Activated CD4-positive, CD25-positive, alpha-beta regulatory T cell treated with anti-CD3 and anti-CD28 coated beads, Interleukin-2, amount 50 U/mL, for 24 hours (primary cell): ENCODE measurements at places on chromosomes 6 and 20.

DNA sequence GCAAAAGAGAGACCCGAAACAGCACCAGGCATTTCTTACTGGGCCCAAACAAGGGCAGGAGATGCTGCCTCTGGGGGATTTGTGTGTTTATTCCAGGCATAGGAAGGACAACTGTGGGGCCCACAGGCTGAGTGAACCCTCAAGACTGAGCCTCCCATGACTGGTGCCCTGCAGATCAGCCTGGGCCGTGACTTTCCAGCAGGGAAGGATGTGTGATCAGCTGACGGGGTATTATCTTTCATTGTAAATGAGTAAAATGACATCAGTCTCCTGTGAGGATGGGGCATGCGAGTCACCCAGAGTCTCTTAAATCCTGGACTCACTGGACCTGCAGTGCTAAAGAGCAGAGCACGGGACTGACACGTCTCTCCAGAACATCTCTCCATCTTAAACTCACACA, 3.9 kb upstream of the TEAD3 start:
- no peak for ATAC-seq

- no peak for ATAC-seq
Measured at GRCh38 chr6:68639826-68640490, 4.9 kb downstream of the ADGRB3 start.

DNA sequence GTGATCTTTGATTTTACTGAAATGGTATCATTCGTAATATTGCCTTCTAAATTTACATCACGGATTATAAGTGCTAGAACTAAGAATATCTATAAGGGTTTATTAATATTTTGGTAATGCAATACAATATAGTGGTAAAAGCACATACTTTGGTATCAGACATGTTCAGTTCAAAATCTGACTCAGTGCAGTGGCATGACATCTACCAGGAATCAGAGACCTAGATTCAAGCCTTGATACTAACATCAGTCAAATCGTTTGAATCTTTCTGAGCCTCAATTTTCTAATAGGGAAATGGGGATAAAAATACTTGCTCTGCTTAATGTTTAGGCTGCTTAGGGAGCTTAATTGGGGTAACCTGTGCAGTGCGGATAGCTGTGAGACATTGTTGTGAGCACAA, 488.0 kb downstream of the BCKDHB start:
- no peak for ATAC-seq

GRCh38 chr20:58705208-58705926, 12.8 kb downstream of the NPEPL1 start:
- no peak for ATAC-seq

DNA sequence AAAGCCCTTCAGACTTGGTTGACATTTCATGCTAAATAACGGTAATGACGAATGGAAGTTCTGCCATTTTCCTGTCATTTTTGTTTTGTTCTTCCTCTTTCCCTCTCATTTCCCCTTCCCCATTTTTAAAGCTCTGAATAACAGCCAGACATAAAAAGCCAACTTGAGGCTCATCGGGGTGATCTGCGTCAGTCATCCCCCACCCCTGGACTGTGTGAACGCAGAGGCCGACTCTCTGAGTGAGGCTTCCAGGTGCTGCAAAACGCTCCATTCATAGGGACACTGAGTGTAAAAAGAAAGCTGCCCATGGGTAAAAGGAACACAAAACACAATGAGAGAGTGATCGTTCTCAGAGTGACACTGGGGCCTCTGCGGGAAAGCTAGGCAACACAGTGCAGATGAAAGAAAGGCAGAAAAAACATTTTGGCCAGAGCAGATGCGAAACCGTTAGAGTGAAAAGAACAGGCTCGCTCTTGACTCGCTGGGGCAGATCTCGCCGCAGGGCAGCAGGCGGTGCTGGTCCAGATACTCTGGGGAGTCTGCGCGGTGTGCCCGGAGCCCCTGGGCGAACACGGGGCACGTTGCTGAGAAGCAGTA, 684.8 kb downstream of the QKI start:
- ATAC-seq: no peak

DNA sequence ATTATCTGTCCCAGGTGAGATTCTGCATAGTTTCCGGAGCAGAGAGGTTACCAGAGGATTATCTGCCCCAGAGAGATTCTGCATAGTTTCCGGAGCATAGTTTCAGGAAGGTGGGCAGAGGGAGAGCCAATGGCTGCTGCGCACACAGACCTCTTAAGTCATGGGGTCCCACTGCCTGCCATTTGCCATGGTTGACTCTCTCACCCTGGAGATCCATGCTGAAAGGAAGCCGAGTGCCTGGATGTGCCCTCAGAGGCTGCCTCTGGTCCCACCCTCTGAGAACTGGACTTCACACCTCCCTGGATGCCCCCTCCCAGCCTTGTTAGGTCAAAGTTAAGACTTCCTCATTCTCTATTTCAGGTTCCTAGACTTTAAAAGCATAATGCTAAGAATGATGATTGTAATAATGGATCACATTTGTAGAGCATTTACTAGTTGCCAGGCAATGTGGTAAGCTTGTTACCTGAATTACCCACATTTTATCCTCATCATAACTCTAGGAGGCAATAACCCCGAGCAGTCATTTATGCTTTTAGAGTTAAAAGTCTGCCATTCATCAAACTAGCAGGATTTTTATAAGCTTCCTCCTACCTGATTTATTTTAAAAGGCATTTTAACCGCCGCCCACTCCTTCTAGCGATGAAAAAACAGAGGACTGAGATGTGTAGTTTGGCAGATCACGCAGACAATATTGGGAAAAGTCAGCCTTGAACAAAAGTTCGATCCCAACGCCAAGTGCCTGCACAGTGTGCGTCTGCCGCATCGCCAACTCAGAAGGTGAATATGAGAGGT, 11.9 kb downstream of the SERPINB9 start:
- ATAC-seq: no peak

DNA sequence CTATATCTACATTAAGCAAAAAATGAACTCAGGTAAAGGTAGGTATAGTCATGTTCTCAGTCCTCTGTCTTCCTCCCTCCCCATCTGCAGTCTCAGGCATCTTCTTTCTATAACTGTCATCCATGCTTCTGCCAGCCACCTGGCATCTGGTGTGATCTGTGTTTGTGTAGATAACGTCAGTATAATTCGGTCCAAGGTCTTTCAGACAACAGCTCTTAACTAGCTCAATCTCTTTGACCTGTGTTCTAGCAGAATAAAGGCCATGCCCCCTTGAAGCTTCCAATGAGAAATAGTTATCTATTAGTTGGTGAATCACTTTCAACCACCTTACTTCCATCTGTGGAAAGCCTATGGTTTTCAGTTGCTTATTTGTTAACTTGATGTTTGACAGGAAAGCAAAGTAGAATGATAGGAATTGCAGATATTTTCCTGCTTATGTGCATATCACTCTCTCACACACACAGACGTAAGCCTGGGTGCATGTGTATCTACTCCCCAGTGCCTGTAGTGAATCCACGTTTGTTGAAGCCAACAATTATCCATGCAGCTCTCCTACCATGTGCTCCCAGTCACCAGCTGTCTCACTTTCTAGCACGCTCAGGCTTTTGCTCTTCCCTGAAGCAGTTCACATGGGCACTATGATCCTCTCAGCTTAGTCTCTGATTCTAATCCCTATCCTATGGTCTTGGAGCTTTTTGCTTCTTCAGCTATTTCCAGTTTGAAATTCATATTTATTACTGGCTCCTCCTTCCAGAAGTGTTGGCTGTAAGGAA, 433.7 kb upstream of the MANEA start:
- no peak for ATAC-seq

- peak; percentile 72 for ATAC-seq
Measured at GRCh38 chr6:170147832-170148708, 142.8 kb downstream of the DLL1 start.

- ATAC-seq: no peak
Measured at GRCh38 chr20:19269737-19270340, 57.4 kb downstream of the SLC24A3 start.

GRCh38 chr20:44908987-44909871, 631 bp upstream of the PABPC1L start:
- ATAC-seq: no peak

- ATAC-seq: no peak
Measured at GRCh38 chr6:28607990-28608389, 82.3 kb downstream of the GPX5 start.

GRCh38 chr6:127581576-127581975, 4.6 kb downstream of the C6orf58 start:
- ATAC-seq: peak; percentile 53

- ATAC-seq: no peak
Measured at GRCh38 chr20:10412591-10413408, 21.2 kb downstream of the MKKS start.

GRCh38 chr6:14925699-14926026, 320.2 kb upstream of the JARID2 start:
- no peak for ATAC-seq

DNA sequence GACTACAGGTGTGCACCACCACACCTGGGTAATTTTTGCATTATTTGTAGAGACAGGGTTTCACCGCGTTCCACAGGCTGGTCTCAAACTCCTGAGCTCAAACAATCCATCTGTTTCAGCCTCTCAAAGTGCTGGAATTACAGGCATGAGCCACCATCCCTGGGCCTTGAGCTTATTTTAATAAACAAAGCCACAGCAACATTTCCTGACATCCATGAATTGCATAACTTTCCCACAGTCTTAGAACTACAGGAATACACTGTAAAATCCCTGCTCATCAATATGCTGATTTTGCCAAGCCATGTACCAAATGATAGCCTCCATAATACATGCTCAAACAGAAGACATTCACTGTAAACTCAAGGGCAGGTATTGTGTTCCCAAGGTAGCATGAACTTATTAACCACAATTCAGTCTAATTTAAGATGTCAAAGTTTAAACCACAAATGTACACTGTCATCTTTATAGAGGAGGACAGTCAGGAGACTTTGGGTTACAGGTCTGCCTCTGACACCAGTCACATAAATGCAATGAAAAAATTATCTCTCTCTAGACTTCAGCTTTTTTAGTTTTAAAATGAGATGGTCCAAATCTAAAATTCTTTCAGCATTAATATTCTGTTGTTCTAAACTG, 40.0 kb downstream of the NUDT3 start:
- no peak for ATAC-seq

GRCh38 chr6:28988536-28989311, 16.4 kb downstream of the ZNF311 start:
- ATAC-seq: peak; percentile 78

GRCh38 chr6:151004383-151005024, 139.0 kb downstream of the MTHFD1L start:
- ATAC-seq: peak; percentile 60

- no peak for ATAC-seq
Measured at GRCh38 chr6:190596-191395, 101.5 kb upstream of the DUSP22 start.

DNA sequence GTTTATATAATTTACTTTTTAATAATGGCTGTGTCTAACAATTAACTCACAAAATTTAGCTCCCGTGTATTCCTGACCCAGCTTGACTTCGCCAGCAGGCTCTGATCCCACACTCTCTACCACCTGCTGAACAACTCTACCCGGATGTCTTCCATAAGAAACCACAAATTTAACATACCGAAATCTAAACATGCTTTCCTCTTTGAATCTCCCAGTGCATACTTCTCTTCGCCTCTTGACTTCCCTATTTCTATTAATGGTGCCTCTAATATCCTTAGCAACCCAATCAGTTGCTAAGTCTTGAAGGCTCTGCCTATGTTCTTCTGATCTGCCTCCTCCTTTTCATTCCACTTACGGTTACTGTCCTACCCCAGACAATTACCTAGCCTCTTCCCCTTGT, 4.6 kb upstream of the MYB start:
- ATAC-seq: no peak

GRCh38 chr6:125954735-125955339, 1.7 kb upstream of the HINT3 start:
- no peak for ATAC-seq

DNA sequence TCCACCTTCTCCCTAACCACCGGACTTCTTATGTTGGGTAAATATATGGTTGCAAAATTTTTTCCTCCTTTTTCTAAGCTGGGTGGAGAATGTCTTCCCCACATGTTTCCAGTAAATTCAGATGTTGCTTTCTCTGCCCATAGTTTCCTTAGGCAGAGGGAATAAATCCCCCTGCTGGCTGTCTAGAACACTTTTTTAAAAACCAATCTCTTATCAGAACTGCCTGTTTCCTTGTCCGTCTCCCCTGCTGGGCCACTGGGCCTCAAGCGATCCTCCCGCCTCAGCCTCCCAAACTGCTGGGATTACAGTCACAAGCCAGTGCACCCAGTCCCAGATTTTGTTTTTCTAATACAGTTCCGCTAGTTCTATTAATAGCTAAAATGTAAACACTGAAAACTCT, 9.9 kb upstream of the WFDC2 start:
- no peak for ATAC-seq

DNA sequence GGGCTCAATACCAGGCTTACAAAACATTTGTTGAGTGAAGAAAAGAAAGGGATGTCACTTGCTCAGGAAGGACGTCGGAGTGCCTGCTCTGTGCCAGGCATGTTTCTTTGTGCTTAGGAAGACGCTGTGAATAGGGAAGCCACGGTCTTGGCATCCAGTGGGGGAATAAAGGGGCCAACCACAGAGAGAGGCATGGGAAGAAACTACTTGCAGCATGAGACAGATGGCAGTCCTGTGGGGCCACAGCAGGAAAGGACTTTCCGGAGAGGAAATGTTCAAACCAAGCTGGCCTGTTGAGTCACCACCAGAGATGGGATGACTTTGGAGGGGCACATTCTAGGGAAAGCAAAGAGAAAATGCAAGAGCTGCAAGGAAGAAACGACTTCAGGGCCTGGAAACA, 173.2 kb downstream of the CDH26 start:
- ATAC-seq: no peak

GRCh38 chr6:138601128-138601527, 101.8 kb upstream of the NHSL1 start:
- no peak for ATAC-seq

- no peak for ATAC-seq
Measured at GRCh38 chr6:79421707-79422484, 115.3 kb downstream of the LCA5 start.

DNA sequence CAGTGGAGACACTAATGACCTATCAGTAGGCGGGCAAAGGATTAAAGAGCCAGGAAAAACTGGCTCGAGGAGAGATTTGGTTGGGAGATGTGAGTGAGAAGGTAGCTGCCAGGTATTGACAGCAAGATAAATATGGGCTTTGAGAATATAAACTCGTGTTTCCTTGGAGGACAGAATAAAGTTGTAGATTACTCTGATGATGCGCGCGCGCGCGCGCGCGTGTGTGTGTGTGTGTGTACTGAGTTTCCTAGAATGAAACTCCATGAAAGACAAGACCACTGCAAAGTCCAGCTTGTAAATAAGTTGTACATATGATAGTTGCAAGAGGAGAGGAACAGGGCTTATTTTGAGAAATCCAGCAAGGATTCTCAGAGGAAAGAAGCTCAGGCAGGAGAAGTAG, 13.3 kb upstream of the TREM2 start:
- no peak for ATAC-seq
